Cerebellar nuclear complex (tissue), 1 donor: ENCODE measurements at places on chromosomes 4 and X.

DNA sequence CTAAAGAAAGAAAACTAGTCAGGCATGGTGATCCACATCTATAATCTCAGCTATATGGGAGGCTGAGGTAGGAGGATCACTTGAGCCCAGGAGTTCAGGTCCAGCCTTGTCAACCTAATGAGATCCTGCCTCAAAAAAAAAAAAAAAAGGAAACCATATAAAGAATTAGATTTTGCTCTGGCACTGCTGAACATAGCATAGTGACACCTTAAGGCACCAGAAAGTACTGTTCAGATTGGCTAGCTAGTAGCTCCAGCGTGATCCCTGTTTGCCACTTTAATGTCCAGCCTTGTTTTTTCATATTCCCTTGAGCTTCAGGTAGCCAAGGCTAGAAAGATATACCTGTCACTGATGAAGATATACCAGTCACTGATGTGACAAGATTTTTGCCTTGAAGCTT lies 34.1 kb downstream of the EXOC1 start:
- DNase-seq: no peak

DNA sequence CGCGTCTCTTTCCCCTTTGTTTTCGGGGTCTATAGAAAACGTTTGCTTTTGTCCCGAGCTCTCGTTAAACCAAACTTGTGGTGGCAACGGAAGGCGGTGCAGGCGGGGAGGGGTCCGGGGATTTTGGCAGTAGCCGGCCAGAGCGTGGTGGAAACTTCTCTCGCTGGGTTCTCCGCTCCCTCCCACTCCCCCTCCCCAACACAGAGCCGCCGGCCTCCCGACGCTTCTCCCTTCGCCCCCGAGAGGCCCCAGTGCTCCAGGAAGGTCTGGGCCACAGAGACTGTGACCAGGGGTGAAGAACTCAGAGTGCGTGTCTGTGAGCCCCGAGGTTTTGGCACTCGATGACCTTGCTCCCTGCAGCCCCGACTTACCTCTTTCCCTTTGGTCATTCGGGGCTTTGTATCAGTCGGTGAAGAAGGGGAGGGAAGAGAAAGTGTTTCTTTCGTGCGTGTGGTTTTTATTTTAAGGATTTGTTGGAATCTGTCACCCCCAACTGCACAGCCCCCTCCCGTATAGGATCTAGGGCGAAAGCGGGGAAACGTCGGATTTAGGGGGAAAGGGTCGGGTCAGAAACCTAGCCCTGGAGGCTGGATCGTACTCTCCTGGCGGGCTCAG lies 9.0 kb upstream of the BCOR start:
- no peak for DNase-seq

- DNase-seq: no peak
Measured at GRCh38 chr4:121656269-121656641, 40.5 kb downstream of the ANXA5 start.

- DNase-seq: no peak
Measured at GRCh38 chr4:54318904-54319303, 89.8 kb downstream of the PDGFRA start.

DNA sequence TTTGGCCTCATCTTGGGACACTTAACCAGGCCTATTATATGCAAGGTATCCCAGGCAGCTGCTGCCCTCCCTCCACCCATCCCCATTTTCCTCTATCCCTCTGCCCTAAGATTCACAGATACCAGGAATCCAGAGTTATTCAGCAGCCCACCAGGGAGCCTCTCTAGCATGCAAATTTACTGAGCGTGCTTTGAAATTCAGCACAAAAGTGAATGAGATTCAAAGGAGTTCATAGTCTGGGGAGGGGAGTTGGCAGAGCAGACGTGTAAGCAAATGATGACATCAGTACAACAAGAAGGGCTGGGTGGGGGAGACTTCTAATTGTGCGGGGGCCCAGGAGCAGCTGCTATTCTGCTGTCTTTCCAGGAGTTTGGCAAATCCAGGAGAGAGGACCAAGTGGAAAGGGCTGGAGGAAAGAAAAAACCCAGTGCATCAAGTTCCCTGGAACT lies 1.7 kb upstream of the MTM1 start:
- DNase-seq: no peak

GRCh38 chr4:177246641-177247584 lies 62.8 kb upstream of the NEIL3 start:
- no peak for DNase-seq

DNA sequence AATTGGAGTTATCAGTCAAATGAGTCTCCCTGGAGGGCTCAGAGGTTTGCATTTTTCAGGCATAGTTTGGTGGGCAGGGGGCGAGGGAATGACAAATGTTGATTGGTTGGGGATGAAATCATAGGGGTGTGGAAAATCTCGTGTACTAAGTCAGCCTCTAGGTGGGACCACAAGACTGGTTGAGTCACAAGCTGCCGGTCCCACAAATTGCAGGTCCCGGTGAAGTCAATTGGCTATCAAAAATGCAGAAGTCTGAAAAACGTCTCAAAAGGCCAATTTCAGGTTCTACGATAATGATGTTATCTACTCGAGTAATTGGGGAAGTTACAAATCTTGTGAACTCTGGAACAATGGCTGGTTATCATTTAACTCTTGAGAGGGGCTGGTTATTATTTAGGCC lies 98.8 kb upstream of the DHX15 start:
- DNase-seq: no peak
